Activated CD4-positive, CD25-positive, alpha-beta regulatory T cell (primary cell): ENCODE measurements at places on chromosomes 1 and 21.

DNA sequence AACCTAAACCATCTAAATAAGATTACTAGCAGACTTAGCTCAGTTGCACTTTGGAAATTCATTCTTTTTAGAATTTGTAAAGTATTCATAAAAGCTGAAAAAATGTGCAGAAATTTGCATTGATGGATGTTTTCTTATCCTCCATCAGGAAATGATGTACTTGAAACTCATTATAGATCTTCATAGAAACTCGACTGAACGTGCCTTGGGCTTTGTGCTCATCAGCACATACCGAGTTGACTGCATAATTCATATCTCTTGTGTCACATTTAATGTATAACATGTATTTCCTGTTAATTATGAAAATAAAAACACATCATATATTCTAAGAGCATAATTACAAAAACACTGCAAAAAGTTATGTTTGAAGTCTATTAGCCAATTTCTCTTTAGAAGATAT, 290.9 kb upstream of the NR5A2 start:
- no peak for DNase-seq

DNA sequence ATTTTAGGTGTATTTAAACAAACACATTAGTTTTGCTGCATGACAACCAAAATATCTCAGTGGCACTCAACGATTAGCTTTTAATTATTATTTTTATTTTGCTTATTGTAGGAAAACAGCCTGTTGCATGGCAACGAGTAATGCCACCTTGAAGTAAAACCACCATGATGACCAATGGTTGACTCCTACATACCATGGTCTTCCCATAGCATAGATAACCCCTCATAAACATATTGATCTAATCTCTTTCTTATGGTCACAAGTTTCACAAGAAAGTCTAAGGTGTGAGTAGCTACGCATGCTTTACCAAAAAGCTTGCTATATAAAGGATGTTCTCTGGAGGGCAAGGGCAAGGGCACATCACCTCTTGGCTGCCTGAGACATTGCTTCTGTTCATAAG, 61.5 kb upstream of the PTBP2 start:
- DNase-seq: no peak

DNA sequence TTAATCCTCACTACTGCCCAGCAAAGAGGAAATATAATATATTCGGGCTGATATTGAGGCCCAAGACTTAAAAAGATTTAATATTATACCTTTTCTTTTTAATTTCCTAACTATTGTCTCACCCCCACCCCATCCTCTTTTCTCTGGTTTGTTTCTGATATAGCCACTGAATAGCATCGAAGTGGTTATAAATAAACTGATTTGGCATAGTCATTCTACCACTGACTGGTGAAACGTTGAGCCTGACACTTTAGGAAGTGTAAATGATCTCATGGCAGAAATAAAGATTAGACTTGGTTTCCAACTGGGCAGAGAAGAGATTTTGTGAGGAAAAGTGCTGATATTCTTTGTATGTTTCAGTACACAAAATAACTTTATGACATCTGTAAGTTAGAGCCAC, 39.3 kb downstream of the DTL start:
- no peak for DNase-seq

DNA sequence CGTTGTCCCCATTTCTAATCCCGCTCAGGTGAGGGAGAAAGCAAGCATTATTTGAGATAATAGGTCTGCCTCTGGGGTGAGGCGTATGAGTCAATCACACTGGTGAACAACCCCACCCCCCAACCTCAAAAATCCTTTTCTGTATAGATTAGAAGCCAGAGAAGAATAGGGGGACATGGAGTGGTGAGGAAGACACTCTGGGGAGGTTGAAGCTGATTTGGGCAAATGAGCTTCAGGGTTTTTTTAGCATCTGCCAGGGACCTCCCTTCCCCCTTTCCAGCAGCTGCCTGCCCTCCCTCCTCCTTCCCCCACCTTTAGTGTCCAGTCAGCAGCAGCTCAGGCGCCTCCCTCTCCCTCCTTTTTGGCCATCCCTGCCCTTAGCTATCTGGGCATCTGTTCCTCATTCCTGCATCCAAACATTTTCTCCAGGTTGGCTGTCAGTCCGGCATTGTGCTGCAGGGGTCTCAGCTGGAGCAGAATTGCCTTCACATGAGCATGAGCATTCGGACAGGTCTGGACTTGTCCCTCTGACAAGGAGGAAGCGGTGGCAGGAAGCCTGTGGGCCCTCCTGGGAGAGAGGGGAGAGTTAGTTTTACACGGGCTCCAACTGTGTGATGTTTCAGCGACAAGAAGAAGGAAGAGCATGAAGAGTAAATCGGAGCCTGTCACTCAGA, 30.8 kb upstream of the PTGFRN start:
- no peak for DNase-seq

- DNase-seq: no peak
These were observed 18.2 kb downstream of the COQ8A start for GRCh38 chr1:226958300-226958699.

GRCh38 chr1:215793180-215793579, 226.1 kb downstream of the KCTD3 start:
- no peak for DNase-seq

GRCh38 chr1:3884966-3885365, 15.1 kb downstream of the C1orf174 start:
- DNase-seq: no peak

- DNase-seq: no peak
These were observed 51.4 kb downstream of the EVA1C start for GRCh38 chr21:32463889-32464300.

DNA sequence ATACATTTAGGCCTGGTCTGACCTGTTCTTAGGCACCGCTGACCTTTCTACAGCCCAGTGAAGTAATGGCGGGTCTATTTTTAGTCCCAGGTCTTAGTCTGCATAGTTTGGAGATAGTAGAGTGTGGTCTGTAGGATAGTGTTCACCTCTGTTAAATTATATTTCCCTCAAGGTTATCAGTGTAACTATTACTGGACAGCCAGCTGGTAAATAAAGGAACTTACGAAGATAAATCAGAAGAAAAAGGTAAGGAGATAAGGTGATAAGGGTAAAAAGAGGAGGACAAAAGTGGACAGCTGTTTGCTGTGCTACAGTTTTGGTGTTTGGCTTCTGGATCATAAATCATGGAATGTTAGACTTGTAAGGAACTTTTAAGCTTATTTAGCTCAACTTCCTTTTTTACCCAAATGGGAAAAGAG, 8.7 kb downstream of the XPR1 start:
- DNase-seq: no peak

- DNase-seq: no peak
These were observed 633.8 kb downstream of the PTPRC start for GRCh38 chr1:199272628-199273086.

GRCh38 chr21:33647587-33647986, 5.3 kb downstream of the ITSN1 start:
- DNase-seq: no peak

GRCh38 chr1:63442141-63442475, 74.7 kb downstream of the ALG6 start:
- no peak for DNase-seq

GRCh38 chr1:203492748-203493130, 1.2 kb upstream of the OPTC start:
- no peak for DNase-seq

GRCh38 chr1:166627558-166627957, 211.7 kb upstream of the POGK start:
- DNase-seq: no peak

DNA sequence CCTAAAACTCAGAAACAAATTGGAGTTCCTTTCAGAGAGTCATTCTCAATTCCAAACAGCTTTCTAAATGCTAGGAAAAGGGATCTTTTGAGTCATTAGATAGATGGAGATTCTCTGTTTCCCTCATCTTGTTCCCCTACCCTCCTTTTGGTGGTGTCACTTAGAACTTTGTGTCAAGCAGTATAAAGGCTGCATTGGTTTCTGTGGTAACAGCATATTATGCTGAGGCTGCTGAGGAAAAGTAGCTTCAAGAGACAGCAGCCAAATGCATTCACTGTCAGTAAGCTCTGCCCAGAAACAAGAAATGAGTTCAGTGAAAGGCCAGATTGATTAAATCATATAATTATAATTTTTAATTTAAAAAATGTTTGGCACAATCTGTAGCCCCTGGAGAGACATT, 144.1 kb downstream of the LRRC40 start:
- DNase-seq: no peak

GRCh38 chr1:75129660-75129982, 4.6 kb upstream of the LHX8 start:
- DNase-seq: no peak

DNA sequence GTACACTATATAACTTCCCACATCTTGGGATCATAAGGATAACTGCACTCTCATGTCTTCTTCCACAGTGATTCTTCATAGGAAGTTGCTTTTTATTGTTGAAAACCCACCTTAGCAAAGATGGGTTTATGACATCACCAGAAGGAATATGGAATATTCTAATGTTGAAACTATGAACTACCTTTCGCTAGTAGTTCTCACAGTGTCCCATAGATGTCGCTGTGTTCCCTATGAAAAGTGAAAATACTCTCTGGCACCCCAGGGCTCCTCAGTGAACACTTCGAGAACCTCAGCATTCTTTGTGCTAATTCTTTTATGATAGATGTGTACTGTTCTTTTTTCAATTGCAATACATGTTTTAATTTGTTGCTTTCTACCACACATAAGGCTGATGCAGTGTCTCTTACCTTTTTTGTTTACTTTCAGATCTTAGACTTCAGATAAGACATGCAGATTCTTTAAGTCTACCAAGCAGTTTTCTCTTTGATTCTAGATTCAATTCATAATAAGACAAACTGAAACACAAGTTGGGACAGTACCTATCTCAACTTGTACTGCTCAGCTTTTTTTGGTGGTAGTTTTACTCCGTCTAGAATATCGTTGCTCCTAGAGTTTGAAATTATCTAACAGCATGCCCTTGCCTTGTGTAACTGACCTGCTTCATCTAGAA, 90.8 kb downstream of the GTF2B start:
- DNase-seq: no peak

DNA sequence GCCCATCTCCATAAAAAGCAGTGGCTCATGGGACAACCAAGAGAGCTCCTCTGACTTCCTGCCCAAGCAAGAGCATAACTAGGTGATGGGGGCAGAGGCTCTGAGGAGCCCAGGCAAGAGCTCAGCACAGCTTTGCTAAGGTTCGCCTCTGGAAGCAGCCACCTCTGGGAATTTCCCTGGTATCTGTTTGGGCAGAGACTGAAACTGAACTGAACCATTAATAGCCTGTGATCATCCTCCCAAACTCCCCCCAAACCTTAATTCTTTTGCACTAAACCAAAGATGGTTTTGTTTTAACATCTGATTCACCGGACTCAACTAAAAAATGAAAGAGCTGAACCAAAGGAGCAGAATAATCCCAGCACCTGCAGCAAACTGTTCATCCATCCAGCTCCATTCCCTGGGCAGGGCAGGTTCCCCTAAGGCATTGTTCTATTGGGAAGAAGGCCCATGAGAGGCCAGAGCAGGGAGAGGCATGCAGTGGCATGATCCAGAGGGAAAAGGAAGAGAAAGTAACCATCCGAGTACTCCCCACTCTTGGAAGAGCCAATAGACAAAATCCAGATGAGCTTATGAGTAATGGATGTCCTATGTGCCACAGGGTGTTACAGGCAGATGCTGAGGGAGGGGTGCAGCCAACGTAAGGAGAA, 77.8 kb upstream of the KAZN start:
- no peak for DNase-seq

DNA sequence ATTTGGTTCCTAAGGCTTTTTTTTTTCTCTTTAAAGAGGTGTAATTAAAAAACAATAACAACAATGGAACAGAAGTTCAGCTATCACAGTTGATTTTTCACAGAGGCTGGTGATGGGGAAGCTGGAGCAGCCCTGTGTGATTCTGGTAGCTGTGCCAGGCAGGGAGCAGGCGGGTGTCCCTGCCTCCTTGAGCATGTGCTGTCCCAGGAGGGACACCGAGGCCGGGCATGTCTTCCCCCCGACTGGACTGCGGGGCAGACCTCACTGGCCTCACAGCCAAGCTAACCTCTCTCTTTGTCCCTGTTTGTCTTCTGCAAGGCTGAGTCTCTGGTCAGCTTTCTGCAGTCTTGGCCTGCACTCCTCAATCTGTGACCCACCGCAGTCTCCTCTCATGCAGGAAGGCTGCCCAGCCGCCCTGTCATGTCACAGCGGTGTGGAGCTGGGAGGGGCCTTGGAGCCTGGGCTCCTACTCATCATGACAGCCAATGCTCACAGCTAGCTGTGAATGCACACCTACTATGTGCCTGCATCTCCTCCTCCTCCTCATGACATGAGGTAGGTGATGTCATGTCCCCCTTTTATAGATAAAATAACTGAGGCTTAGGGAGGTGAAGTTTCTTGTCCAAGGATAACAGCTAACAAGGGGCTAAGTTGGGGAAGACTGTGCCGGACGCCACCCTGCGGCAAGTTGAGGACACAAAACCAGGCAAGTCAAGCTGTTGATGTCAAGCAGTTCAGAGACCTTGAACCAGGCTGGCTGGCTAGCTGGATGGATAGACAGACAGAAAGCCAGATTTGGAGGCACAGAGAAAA, 10.3 kb upstream of the ACTL8 start:
- no peak for DNase-seq

DNA sequence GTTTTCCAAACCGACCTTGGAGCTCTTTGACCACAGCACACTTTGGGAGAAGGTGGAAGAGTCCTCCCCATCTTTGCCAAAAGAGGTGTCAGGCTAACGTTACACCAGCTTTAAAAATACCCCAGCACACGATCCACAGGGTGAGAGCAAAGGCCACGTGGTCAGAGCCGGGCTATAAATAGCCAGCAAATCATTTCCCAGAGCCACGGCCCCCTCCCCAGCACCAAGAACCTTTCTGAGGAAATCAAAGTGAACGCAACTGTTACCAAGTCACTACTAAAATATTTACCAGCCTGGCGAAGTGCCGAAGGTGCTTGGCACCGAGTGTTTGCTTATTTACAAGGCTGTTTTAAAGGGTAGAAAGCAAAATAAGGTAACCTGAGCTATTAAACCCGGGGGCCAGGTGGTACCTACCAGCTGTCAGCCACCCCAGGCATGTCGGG, 72.4 kb downstream of the CASZ1 start:
- no peak for DNase-seq

GRCh38 chr1:56400526-56400925, 178.8 kb downstream of the PLPP3 start:
- DNase-seq: no peak

- no peak for DNase-seq
These were observed 45.0 kb downstream of the VAV3 start for GRCh38 chr1:107919953-107920352.

DNA sequence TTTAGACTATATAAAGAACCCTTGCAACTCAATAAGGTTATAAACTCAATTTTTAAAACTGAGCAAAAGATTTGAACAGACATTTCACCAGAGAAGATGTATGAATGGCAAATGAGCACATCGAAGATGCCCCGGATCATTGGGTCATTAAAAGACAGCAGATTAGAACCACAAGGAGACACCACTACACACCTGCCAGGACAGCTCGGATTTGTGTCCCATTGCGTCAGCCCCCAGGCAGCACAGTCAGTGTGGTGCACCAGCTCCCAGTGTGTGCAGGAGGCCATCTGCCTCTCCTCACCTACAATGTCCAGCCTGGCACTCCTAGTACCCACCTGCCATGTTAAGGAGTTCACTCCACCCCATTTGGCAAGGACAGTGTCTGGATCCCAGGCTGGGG, 61.1 kb upstream of the LRP8 start:
- no peak for DNase-seq

GRCh38 chr1:164588516-164589341, 29.7 kb downstream of the PBX1 start:
- DNase-seq: no peak
